ENCODE measurements at places on chromosomes 1 and 21.

GRCh38 chr1:89005286-89006151 lies 13.1 kb upstream of the KYAT3 start:
- DNase-seq, result no peak

- no peak for DNase-seq
Observed at GRCh38 chr1:151292207-151293030, 10.3 kb downstream of the ZNF687 start.

DNA sequence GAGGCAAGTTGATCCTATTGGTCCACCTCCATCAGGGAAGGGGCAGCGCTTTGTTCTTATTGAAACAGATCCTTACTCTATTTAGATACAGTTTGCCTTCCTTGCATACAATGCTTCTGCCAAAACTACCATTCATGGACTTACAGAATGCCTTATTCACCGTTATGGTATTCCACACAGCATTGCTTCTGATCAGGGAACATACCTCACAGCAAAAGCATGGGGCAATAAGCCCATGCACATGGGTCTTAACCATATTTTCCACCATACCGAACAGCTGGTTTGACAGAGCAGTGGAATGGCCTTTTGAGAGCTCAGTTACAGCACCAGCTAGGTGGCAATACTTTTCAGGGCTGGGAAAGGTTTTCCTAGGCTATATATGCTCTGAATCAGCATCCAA lies 544.8 kb upstream of the ADGRL4 start:
- no peak for DNase-seq

GRCh38 chr1:34645919-34646318 lies 108.9 kb upstream of the GJB5 start:
- DNase-seq, result no peak

DNA sequence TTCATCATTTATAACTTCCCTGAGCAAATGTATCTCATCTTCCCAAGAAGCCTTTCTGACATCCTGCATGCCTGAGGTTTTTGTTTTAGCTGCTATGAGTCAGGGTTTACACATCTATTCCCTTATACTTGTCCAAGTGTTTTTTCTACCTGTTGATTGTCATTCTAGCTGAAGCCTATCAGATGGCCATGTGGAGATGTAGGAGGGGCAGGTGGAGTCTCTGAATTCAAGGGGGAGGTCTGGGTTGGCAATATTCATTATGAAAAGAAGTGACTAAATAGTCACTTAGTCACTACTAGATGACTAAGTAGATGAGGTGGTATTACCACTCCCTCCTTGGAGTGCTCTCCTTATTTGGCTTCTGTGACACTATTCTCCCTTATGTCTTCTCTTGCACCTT lies 52.4 kb downstream of the XCL1 start:
- no peak for DNase-seq

All from CD4-positive, alpha-beta T cell treated with Interleukin-17A for 4 hours (primary cell).